ENCODE measurements at places on chromosomes 7 and 10.

- DNase-seq: no peak
Observed at GRCh38 chr7:139772873-139773272, 4.9 kb downstream of the HIPK2 start.

DNA sequence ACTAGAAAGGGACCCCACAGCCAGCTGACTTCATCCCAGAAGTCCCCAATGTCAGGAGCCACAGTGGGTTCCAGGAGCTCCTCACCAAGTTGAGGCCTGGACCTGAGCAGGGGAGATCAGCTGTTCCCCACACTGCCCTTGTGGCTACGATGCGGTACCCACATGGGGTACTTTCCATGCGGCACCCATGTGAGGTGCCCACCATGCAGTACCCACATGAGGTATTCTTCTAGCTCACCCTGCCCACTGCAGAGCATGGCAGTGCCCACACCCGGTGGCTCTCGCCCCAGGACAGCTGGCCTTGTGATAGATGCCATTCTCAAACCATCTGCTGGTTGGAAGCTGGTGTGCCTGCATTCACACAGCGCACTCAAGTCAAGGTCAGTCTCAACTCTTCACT lies 136.3 kb upstream of the PDE1C start:
- no peak for DNase-seq

GRCh38 chr7:1931256-1931950 lies 261.3 kb downstream of the ELFN1 start:
- DNase-seq: no peak

DNA sequence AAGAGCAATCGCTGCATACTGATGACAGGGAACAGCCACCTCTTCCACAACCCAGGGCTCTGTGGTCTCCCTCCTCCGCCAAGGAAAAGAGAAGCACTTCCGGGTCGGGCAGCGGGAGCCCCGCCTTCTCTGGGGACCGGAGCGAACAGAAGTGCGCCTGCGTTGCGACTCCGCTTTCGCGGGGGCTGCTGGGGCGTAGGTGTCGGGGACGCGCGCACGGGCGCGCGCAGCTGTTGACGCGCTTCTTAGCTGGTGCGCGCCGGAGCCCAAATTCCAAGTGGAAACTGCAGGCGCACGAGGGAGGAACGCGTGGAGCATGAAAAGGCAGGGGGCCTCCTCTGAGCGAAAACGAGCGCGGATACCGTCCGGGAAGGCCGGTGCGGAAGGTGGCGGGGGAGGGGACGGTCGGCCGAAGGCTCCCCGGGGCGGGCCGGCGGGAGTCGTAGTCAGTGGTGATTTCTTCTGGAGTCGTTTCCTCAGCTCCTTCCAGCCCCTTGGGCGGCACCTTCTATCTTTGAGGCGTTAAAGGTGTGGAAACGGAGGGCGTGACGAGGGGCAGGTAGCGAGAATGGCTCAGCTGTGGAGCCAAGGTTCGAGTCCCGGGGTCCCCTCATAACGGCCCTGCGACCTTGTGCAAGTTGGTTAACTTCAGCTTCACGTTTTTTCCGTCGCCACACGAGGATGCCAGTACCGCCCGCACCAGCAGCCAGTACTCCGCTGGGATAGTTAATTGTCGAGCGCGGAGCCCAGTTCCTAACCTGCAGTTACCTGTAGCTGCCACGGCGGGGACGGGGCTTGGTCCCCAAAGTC lies at the start of the genes COX15 and CUTC:
TSS of gene COX15 (minus strand) at position 95 of the 810 bp plus-strand sequence. CDS start at position 17, 78 bp downstream.
TSS of gene CUTC (plus strand) at position 202 of the 810 bp plus-strand sequence. CDS start at position 317, 115 bp downstream.
- DNase-seq: peak; percentile 95

DNA sequence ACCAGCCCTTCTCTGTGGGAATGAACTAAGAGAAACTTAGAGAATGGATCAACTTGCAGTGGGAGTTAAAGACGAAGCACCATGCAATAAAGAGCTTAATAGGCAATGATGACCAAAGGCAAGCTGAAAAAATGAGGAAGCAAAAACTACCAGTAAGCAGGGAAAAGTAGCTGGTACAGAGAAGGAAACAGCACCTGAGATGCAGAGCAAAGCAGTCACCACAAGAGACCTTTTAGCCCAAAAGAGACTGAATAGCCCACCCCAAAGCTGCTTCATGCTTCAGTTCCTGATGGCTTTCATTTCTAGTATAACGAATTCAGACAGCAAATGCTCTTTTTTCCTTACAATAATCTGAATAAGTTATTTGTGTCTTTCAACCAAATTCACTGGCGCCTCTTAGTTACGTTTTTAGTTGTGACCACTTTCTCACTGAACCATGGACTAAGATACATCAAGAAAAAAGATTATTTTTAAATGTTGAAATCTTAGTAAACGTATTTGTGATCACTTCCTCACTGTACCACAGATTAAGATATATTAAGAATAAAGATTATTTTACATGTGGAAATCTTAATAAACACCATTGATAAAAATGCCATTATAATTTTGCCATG lies 76.0 kb downstream of the USP6NL start:
- DNase-seq: no peak

DNA sequence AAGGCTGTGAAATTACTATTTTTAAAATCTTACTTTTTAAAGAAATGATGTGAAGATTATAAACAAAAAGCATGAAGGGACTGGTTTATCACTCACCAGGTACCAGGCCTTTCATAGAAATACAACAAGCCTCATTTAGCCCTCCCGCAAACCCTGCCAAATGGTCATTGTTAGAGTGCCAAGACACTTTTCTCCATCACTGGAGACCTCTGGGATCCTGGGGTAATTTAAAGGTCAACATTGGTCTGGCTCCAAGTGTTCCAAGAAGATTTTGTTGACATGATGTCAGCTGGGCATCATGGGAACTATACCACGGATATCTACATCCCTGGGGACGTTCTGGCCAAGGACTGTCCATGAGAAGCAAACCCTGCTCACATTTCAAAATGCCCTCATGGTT lies 138.0 kb upstream of the FRMD4A start:
- DNase-seq: no peak

DNA sequence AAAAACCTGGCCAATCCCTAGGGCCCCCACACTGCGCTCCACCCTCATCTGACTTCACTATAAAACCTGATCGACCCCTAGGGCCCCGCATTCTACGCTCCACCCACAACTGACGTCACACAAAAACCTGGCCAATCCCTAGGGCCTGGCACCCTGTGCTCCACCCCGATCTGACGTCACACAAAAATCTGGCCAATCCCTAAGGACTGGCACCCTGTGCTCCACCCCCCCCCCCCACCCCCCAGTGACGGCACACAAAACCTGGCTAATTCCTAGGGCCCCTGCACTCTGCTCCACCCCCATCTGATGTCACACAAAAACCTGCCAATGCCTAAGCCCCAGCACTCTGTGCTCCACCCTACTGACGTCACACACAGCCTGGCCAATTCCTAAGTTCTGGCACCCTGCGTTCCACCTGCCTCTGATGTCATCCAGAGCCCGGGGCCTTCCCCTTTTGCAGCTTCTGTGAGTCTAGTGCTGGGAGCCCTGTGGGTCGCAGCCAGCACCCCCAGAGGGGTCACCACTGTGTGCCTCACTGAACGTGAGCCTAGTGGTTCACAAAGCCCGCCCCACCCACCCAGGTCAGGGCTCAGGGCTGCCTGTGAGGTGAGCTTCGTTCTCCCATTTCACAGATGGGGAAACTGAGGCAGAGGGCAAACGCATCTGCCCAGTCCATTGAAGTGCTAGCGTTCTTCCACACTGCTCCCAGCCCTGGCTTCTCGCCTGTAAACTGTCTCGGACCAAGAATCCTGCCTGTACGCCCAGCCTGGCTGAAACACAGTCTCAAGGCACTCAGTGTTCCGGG lies 40.6 kb downstream of the MICALL2 start:
- no peak for DNase-seq

DNA sequence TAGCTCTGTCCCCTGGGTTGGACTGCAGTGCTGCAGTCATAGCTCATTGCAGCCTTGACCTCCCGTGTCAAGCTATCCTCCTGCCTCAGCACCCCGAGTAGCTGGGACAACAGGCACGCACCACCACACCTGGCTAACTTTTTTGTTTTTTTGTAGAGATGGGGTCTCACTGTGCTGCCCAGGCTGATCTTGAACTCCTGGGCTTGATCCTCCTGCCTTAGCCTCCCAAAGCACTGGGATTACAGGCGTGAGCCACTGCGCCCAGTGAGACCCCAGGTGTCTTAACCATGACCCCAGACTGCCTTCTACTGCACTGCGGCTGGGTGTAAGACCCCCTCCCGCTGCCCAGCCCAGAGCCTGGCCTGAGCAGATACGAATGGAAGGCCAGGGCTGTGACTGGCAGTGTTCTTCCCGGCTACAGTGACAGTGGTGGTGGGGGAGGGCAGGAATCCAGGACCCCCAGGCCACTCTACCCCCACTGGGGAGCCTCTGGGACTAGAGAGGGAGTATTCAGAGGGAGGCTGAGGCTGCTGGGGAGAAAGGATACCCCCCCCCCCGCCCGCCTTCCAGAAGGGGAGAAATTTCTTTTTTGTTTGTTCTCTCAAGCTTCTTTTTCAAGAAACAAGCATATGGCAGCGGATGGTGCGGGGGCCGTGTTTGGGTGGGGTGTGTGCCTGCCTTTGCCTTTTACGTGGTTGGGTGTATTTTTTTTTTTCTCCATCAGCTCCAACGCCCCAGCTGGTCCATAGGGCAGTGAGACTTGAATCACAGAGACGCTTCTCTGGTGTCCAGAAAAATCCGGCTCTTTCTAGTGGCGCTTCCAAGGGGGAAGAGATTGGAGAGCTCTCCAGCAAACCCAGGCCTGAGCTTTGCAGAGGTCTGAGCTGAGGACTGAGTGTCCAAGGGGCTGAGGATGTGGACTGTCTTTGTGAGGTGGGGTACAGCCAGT lies 36.6 kb downstream of the GTF2IRD1 start:
- no peak for DNase-seq

- no peak for DNase-seq
Observed at GRCh38 chr7:129503725-129504124, 1.4 kb downstream of the SMKR1 start.

GRCh38 chr10:120462018-120462682 lies 5.1 kb downstream of the PLPP4 start:
- DNase-seq: no peak

DNA sequence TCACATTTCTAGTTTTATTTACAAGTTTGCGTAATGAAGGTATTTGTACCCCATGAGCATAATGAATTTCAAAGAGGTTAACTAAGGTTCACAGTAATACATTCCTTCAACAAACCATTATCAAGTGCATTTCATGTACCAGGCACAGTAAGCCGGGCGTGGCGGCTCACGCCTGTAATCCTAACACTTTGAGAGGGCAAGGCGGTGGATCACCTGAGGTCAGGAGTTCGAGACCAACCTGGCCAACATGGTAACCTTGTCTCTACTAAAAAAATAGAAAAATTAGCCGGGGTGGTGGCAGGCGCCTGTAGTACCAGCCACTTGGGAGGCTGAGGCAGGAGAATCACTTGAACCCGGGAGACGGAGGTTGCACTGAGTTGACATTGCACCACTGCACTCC lies 4.3 kb upstream of the EIF3A start:
- DNase-seq: no peak

DNA sequence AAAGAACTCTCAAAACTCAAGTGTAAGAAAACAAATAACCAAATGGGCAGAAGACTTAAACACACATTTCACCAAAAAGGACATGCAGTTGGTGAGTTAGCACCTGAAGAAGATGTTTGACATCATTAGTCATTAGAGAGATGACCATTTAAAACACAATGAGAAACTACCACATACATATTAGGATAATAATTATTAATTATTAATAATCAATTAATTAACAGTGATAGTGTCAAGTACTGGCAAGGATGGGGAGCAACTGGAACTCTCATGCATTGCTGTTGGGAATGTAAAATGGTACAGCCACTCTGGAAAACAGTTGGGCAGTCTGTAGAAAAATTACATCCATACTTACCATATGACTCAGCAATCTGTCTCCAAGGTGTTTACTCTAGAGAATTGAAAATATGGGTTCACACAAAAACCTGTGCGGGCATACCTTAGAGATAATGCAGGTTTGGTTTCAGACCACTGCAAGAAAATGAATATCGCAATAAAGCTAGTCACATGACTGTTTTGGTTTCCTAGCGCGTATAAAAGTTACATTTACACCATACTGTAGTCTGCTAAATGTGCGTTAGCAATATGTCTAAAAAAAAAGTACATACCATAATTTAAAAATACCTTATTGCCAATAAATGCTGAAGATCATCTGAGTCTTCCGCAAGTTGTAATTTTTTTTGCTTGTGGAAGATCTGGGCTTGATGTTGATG lies 30.3 kb downstream of the ARID5B start:
- no peak for DNase-seq

DNA sequence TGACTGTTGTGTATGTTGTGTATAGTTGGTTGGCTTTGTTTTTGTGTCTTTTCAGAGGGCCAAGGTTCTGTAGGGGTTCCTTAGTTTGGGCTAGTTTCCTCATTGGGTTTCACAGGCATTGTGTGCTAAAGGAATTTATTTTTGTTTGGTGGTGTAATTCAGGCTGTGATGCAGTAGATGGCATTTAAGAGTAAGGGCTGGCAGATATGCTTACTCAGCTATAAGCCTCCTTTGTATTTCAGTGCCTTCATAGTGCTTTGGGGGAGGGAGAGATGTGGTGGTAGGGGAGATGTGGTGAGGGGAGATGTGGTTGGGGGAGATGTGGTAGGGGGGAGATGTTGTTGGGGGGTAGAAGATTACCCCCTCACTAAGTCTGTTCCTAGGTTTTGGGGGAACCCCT lies 91.7 kb downstream of the SLC25A40 start:
- no peak for DNase-seq

DNA sequence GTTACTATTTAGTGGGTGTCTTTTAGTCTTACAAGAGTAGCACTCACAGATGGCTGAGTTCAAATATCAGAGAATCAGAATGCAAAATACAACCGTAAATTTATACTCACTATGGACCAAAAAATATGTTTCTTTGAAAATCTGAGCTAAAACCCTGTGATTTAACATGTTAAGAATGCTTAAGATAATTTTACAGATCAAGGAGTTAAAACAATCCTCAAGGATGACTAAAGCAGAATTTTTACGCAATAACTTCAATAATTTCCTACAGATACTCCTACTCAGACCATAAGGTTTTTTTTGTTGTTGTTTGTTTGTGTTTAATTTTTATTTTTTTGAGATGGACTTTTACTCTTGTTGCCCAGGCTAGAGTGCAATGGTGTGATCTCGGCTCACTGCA lies 47.9 kb upstream of the CCDC6 start:
- no peak for DNase-seq

DNA sequence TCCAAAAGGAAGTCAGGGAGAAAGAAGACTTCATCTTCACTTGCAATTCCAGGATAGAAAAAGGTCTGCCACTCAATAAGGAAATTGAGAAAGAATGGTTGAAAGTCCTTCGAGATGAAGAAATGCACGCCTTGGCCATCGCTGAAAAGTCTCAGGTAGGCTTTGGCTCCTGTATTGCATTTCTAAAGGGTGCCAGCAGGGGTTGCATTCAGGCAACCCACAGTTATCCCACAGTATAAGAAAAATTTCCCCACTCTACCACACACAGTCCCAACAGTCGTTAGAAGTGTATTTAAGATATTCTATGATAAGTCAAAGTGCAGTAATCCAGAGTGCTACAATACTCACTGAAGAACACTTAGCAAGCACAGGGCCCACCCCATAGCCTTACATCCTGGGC lies 93.4 kb upstream of the FGL2 start:
- no peak for DNase-seq
